ENCODE measurements at places on chromosomes 12 and 14.

- no peak for DNase-seq
Measured at GRCh38 chr14:76976240-76977005, 52.1 kb downstream of the IRF2BPL start.

GRCh38 chr14:103031566-103031911 lies 25.8 kb downstream of the CDC42BPB start:
- no peak for DNase-seq

DNA sequence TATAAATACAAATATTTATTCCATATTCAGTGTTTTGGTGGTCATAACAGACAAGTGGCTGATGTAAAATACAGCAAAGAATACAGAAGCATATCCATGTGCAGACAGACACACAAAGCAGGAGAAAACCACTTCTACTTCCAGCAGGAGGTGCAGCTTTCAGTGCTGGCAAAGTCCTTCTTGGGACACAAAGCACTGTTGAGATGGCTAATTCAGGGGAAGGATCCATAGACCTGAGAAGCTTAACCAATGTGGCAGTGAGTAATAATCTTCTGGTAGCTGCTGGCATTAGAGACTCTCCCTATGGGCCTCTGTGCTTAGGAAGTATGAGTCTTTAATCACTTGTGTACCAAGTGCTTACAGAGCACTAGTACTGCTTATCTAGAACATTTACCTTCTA lies 26.8 kb downstream of the AMN1 start:
- DNase-seq = no peak

GRCh38 chr12:95336387-95337067 lies 118.9 kb downstream of the VEZT start:
- peak; percentile 78 for DNase-seq

DNA sequence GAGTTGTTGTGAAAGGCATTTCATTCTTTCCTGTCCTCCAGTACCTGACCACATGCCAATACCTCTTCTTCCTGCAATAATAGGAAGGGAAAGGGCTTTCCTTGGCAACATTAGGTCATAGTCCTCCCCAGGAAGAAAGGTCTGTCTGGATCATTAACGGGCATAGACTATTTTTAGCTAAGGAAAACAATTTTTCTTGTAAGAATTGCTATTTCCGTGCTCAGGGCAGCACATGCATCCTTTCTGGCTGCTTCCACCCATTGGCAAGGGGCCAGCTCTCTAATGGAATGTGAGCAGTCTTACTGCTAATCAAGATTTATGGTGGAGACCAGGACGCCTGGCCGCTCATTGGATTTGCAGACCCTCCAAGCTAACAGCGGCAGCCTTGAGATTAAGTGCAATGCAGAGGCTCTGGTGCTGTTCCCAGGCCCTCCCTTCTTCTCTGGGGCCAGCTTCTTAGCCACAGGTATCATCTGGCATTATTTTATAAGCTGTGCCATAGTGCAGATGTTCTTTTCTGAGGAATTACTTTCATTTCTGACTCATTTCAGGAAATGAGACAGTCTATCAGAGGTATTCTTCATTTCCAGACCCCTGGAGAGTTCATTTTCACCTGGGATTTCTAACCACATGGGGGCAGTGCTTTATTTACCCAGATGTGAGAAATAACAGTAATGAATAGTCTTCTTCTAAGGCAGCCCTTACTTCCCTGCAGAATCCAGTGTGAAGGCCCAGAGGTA lies 52.9 kb downstream of the ANO6 start:
- peak; percentile 4 for DNase-seq

DNA sequence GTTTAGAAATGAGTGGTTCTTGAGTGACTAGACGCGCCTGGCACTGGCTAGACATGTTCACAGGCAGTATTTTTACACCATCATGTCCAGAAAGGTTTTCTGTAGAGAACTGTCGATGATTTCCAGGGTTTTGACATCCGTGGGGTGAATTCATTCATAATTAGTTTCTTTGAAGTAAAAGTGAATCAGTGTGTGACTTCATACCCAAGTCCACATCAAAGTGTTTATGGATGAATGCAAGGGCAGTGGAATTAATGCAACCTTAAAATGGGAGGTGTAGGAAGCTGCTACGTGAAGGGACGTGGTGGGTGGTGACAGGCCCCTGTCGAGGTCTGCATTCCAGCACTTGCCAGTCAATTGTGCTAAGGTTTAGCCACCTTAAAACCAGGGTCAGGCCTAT lies 38.4 kb upstream of the ELK3 start:
- no peak for DNase-seq

GRCh38 chr12:50261654-50262053 lies 21.7 kb downstream of the LIMA1 start:
- no peak for DNase-seq

DNA sequence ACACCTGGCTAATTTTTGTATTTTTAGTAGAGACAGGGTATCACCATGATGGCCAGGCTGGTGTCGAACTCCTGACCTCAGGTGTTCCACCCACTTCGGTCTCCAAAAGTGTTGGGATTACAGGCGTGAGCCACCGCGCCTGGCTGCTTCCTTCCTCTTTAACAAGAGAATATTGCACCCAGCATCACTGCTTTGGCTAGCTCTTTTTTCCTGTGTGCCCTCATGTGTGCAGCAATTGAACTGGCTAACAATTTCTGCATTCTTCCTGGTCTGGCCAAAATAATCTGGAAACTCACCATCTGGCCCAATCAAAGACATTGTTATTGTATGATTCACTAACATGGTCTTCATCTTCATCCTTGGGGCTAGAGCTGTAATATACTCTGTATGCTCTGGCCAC lies 2.7 kb upstream of the ASB8 start:
- no peak for DNase-seq

All from NCI-H446 treated with DMSO at 0.1 percent for 48 hours (cell line).